ENCODE measurements at places on chromosomes 3 and 15. TPM values are rescaled to one million over a fixed set of nuclear protein-coding genes. Genes with fewer than 3 reads are reported as not detected.

Gene AGBL1
- total RNA-seq: 0.21 TPM

- no peak for DNase-seq
These were observed 2.5 kb downstream of the AMOTL2 start for GRCh38 chr3:134371542-134372324.

DNA sequence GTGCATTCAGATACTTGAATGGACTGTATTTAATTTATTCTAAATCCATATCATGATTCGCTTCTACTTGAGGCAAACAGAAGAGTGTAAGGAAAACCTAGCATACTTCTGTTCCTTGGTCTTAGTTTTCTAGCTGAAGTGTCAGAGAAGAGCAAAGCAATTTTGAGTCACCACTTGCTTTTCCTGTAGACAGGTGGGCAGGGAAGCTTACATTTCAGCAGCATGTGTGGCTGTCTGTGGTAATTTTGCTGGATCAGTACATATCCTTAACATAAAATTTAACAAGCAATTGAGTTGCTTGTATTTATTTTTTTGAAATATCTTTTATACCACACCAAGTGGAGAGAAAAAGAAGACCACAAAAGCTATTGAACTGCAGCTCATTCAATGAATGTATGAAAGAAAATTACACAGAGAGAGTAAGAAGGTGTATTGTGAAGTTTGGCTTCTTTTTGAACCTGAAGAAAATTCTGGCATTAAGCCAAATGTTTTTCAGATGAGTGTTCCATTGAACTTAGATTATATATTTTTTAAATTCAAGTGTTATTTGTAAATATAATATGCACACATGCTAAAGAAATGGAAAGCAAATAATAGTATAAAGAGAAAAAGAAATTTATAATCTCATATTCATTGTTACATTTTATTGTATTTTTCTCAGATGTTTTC, 747.6 kb downstream of the NAALADL2 start:
- no peak for DNase-seq

Gene ZNF621
- total RNA-seq: 8.7 TPM

Gene OXTR
- total RNA-seq: 5.1 TPM

DNA sequence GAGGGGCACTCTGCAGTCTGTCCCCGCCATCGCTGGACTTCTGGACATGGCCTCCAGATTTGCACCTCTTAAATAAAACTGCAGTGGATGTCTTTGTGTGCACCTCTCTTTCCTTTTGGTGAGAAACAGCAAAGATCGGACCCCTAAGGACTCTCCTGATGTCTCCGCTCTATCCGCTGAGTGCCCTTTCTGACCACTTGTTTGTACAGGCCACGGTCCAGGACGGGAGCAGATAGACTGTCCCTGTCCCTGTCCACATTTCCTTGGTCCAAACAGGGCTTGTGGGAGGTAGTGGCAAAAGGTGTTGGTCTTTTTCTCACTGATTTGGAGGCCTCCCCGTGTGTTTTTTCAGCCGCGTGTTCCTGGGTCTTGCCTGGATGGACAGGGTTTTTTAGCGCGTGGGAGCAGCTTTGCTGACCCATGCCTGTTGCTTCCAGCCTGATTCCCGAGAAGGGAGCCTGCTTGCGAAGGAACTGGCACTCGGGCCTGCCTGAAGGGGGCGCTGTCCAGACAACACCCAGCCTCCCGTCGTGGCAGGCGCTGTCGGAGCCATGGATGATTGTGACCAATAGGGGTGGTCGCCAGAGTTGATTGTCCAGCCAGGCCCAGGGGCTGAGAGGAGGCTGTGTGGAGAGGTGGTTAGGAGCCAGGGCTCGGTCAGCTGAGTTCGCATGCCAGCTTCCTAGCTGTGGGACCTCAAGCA, 13.2 kb upstream of the STAB1 start:
- no peak for DNase-seq

DNA sequence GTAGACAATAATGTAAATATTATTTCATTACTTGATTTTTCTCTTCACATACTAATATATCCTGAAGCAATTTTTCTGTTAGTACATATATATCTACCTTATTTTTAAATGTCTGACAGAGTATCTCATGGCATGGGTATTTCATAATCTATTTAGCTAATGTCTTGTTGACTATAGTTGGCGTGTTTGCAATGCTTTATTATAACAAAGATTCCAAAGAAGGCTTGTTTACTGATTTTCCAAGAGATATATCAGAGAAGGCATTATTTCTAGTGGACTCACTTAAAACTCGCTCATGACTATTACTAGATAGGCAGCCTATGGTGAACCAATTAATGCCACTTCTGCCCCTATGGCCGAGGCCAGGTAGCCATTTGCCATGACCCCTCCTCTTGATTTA, 152.4 kb upstream of the RORA start:
- no peak for DNase-seq

Gene LEKR1
- 1.3 TPM for total RNA-seq

Gene USP13
- total RNA-seq: 29.8 TPM

GRCh38 chr15:27486683-27487647, 516.0 kb downstream of the GABRG3 start:
- no peak for DNase-seq

GRCh38 chr15:73951601-73952000, 25.3 kb downstream of the LOXL1 start:
- DNase-seq: peak; percentile 41

Gene CTXN2
- total RNA-seq: not detected

- no peak for DNase-seq
These were observed 57.1 kb upstream of the MBNL1 start for GRCh38 chr3:152211655-152212054.
